ENCODE measurements at places on chromosomes 12 and 14. TPM values are rescaled to one million over a fixed set of nuclear protein-coding genes. Genes with fewer than 3 reads are reported as not detected.
A peak's percentile ranks its signal among the peaks of the same experiment; 100 is the strongest.

The ERBB3 gene
- 0.97 TPM for total RNA-seq

The ASCL1 gene
- not detected for total RNA-seq

The MYO1H gene
- not detected for total RNA-seq

The SERPINA1 gene
- not detected for total RNA-seq

The INHBC gene
- not detected for total RNA-seq

The SLC2A14 gene
- total RNA-seq: 1.9 TPM

The PRH2 gene
- not detected for total RNA-seq

The ACSM4 gene
- not detected for total RNA-seq

The OR9K2 gene
- not detected for total RNA-seq

The ACVRL1 gene
- not detected for total RNA-seq

DNA sequence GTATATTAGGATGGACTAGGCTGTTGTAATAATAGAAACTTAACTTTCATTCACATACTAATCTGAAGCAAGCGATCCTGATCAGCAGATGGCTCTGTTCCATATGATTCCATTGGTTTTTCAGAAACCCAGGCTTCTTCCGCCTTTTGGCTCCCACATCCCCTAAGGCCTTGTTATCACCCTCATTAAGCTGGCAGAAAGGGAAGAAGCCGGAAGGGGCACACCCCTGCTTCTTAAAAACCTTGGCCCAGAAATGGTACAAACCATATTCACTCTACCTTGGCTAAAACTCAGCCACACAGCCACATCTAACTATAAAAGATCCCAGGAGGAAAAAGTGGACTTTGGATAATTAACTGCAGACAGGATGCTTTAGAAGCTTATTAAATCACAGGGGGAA is 329.2 kb downstream of the PCNX1 start:
- no peak for DNase-seq

DNA sequence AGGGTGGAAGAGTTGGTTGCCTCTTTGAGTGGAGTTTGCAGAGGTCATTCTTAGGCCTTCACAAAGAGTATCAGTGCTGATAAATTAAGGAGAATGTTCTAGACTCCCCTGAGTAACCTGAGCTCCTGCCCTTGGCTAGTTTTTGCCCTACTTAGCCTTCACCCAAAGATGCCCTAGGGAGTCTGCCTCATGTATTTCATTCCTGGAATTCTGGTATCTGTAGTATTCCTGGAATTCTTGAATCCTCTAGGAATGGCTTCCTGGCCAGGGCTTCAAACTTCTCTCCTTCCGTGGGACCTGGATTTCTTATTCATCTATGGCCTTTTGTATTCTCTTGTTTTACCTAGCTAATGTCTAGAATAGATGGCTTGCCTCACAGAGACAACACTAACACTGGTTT is 701.1 kb downstream of the NOVA1 start:
- no peak for DNase-seq

- DNase-seq: no peak
Observed at GRCh38 chr14:38248321-38249028, 7.4 kb downstream of the CLEC14A start.

DNA sequence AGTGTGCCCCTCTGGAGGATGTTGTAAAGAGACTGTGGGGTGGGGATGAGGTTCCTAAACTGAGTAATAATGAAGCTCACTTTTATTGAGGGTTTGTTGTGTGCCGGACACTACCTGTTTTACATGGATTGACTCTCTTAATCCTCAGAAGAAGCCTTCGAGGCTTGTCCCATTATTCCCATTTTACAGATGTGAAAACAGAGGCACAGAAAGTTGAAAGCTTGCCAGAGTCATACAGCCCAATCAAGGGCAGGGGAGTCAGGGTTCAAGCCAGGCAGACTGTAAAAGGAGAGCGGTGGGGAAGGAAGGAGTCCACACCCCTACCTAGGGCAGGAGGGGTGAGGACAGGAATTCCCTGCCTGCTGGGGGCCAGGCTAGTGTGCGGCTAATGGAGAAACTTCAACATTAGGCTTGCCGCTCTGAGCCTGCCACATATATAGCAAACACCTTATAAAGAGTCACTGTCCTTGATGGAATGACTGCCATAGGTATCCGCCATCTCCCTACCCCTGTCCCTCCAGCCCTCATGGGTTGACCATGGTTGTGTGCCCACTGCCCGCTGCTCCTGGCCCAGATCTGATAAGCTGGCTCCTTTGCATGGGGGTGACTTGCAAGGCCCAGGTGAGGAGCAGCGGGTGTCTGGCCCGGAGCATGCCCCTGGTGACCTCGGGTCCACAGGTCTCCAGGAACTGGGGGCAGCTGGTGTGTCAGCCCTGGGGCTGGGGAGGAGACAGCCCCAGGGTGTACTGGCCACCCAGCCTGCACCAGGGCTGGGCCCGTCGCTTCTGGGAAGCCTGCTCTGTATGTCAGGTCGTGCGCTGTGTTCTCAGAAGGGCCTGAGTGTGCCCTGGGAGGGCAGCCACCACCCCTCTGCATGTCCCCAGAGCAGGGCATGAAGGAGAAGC is 12.2 kb downstream of the ORAI1 start:
- DNase-seq: no peak

- peak; percentile 87 for DNase-seq
Observed at GRCh38 chr14:20873370-20874177, 17.6 kb upstream of the RNASE3 start.

- DNase-seq: no peak
Observed at GRCh38 chr12:42442311-42442759, 116.4 kb downstream of the PPHLN1 start.

- peak; percentile 91 for DNase-seq
Observed at GRCh38 chr12:48788854-48789775, at the start of gene ADCY6. ADCY6 (minus strand) TSS chr12:48789089; CDS start chr12:48783434, 5,655 bp downstream.

- DNase-seq: no peak
Observed at GRCh38 chr14:92952481-92953298, 29.7 kb downstream of the CHGA start.

DNA sequence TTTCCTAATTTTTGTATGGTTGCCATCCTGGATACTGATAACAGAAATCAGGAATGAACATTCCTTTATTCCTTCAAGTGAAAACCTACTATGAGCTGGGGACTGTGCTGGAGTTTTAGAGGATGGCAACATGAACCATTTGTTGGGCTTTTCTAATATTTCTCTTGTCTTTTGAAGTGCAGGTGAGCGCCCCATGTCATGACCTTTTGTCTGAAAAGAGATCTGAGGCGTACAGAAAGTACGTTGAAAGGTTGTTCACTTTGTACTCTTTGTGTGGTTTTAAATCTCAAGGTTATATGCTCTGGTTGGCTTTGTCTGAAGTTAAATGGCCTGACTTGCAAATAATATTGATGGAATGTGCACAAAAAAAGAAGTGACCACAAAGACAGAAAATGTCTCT is 79.0 kb downstream of the GAS2L3 start:
- DNase-seq: no peak

- DNase-seq: no peak
Observed at GRCh38 chr14:29240066-29240465, 473.5 kb downstream of the FOXG1 start.

- no peak for DNase-seq
Observed at GRCh38 chr12:104652910-104653309, 196.2 kb downstream of the CHST11 start.

DNA sequence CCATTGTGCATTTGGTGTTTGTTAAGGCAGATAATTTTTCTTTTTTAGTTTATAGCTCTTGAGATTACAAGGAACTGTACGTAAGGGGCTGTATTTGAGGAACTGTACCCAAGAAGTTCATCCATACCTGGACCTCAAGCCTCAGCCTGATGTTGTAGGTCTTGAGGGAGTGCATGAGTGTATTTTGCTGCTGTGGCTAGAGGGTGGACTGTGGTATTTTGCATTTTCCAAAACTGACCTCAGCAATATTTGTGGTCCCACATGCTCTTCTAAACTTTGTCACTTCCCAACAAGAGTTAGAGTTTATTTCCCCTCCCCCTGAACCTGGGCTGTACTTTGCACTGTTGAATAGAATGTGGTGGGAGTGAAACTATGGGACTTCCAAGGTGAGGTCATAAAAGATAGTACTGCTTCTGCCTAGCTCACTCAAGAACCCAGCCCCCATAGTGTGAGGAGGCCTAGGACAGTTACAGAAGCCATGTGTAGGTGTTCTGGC is 42.2 kb upstream of the FBXO33 start:
- DNase-seq: no peak

DNA sequence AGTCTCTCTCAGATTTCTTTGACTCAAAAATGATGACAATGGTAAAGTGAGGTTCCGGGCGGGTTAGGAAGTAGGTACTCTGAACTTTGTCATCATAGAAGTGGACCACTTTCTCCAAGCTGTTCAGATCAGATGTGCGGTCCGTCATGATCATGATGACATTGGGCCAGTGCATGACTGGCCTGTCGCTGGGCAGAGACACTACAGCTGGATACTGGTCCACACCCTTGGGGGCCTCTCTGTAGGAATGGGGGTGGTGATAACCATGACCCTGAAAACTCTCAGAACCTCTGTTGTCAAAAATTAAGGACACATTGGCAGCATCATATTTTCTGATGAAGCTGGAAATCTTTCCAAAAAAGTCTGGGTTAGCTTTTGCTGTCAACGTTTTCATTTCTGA is 28.2 kb downstream of the KICS2 start:
- no peak for DNase-seq

DNA sequence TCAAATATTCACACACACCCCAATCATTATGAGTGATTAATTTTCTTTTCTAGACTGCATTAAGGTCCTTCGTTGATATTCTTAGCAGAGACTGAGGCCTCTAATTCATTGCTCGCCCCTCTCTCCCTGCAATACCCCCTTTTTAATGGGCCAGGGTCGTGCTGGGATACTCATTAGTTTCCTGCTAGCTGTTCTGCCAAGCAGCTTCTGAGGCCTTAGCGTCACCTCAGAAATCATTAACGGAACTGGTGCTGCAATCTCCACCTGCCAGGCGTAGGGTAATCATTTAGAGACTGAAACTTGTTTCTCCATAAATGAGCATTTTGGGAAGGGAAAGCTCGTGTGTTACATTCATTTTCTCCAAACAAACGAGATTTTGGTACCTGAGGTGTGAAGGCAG is 1054.7 kb downstream of the GALC start:
- DNase-seq: no peak

GRCh38 chr12:67922245-67922644 is 67.0 kb upstream of the IFNG-AS1 start:
- no peak for DNase-seq

- peak; percentile 91 for DNase-seq
Observed at GRCh38 chr14:54691525-54692283, 124.8 kb downstream of the SAMD4A start.

DNA sequence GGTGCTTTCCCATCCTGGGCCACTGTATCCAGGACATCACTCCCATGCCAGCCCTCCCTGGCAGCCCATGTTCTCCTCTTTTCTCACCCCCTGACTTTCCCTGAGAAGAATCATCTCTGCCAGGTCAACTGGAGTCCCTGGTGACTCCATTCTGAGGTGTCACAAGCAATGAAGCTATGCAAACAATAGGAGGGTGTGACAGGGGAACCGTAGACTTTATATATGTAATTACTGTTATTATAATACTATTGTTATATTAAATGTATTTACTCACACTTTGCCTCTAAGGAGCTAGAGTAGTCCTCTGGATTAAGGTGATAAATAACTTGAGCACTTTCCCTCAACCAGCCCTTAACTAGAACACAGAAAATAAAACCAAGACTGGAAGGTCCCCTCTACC is 9.2 kb downstream of the ZNF219 start:
- no peak for DNase-seq

DNA sequence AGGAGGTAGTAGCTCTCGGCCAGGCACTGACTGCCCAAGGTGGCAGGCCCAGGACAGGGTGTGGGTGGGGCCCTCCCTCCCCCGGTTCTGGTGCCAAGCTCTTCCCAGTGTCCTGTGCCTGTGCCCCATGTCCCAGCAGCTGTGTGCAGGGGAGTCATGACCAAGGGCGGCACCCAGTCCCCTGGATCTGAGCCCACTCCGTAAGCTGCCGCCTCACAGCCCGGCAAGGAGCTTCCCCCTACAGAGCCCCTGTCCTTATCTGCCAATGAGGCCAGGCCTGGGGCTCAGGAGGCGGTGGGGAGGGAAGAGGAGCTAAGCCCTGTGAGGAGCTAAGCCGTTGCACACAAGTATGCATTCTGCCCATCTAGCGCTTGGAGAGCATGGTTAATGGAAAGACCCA is 5.6 kb upstream of the C14orf180 start:
- no peak for DNase-seq

DNA sequence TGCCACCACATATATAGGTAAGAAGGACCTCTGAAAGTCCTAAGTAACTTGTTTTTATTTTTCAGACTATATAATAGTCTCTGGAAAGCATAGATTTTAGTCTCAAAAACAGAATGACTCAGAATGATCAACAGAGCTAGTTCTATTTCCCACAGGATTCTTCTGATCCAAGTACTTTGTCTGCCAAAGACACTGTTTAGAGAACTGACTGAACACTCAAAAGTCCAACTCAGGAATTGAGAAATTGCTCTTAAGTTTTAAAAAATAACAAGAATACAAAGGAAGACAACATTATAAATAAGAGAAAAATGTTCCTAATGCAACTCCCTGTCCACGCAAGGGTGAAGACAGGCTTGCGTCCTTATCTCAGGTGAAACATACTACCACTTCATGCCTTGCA is 29.0 kb downstream of the LGMN start:
- DNase-seq: no peak

- DNase-seq: no peak
Observed at GRCh38 chr12:69431591-69432222, 38.5 kb upstream of the FRS2 start.

GRCh38 chr12:30936036-30936435 is 9.5 kb downstream of the TSPAN11 start:
- DNase-seq: no peak

GRCh38 chr12:95634622-95635621 is 83.6 kb upstream of the USP44 start:
- no peak for DNase-seq

DNA sequence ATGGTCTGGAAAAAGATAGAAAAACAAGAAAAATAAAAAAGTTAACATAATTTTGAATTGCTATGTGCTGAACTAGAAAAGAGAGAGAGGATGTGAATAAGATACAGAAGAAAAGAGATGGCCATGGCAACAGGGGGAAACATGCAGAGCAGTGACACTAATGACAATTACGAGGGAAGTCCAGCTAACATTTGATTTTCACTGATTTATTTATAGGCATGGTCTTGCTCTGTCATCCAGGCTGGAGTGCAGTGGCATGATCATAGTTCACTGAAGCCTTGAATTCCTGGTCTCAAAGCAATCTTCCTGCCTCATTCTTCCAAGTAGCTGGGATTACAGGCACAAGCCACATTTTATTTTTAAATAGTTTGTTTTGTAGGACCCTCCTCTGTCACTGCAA is 1.8 kb downstream of the OR6C74 start:
- no peak for DNase-seq

DNA sequence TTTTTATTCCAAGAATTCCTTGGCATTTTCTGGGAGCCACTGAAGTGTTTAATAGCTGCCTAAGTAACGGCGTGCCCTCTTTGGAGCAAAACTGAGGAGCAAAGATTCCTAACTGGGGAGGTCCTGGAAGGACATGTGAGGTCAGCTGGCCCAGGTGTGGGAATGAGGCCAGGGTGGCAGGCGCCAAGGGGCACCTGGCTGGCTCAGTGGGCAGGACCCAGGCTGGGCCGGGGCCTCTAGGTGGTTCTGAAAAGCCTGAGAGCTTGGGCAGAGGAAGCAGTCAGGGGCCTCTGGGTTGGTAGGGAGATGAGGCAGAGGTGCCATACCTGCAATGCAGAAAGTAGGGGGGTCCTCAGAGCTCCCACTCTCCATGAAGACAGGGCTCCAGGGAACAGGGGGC is 27.1 kb upstream of the DIO3 start:
- DNase-seq: no peak

GRCh38 chr14:91284146-91284790 is 39.8 kb upstream of the GPR68 start:
- DNase-seq: no peak
